ENCODE measurements at places on chromosomes 3 and 15. TPM values are rescaled to one million over a fixed set of nuclear protein-coding genes. Genes with fewer than 3 reads are reported as not detected.

The POLQ gene
- total RNA-seq: 4.1 TPM

The LARP6 gene
- 108 TPM for total RNA-seq

The EPHA3 gene
- total RNA-seq: 0.99 TPM

The SLC27A2 gene
- total RNA-seq: 0.66 TPM

The CCR8 gene
- not detected for total RNA-seq

The TM4SF18 gene
- total RNA-seq: not detected

The SLC12A1 gene
- not detected for total RNA-seq

The NAALADL2 gene
- total RNA-seq: 11.6 TPM

The CAND2 gene
- total RNA-seq: 12.1 TPM

The RLBP1 gene
- not detected for total RNA-seq

The OSBPL10 gene
- total RNA-seq: 7.1 TPM

The RAD51 gene
- total RNA-seq: 0.77 TPM

The CCRL2 gene
- 0.26 TPM for total RNA-seq

The REC114 gene
- not detected for total RNA-seq

The GP5 gene
- total RNA-seq: 0.17 TPM

The PPP1R14D gene
- not detected for total RNA-seq

The RAB6B gene
- total RNA-seq: 0.51 TPM

The HRG gene
- total RNA-seq: not detected

The TMEM207 gene
- total RNA-seq: not detected

The CYP1A2 gene
- not detected for total RNA-seq

The ELL3 gene
- total RNA-seq: 10.1 TPM

The LRRC58 gene
- 21.1 TPM for total RNA-seq

The SEMA3G gene
- total RNA-seq: under 0.01 TPM

The EXD1 gene
- total RNA-seq: 0.17 TPM

The ACTRT3 gene
- 6.1 TPM for total RNA-seq

The LYZL4 gene
- not detected for total RNA-seq

The SLC7A14 gene
- total RNA-seq: 1.3 TPM

The TMA7 gene
- 305 TPM for total RNA-seq

The TRPM1 gene
- total RNA-seq: not detected

The KBTBD13 gene
- total RNA-seq: not detected

The PEX11A gene
- total RNA-seq: 15.9 TPM

The SI gene
- not detected for total RNA-seq

The IL17RD gene
- 2.1 TPM for total RNA-seq

The ZNF385D gene
- total RNA-seq: 0.83 TPM

The GOLGA6B gene
- not detected for total RNA-seq

The GRAMD1C gene
- total RNA-seq: 2.1 TPM

The FBXL22 gene
- total RNA-seq: 0.50 TPM

The KBTBD8 gene
- total RNA-seq: 2.3 TPM

The RHOA gene
- total RNA-seq: 548 TPM

The GMNC gene
- total RNA-seq: under 0.01 TPM

The STXBP5L gene
- not detected for total RNA-seq

The CTXN2 gene
- total RNA-seq: not detected

The HYKK gene
- 2.6 TPM for total RNA-seq

The SYNPR gene
- total RNA-seq: not detected

The GRK7 gene
- total RNA-seq: not detected

The ANKRD63 gene
- not detected for total RNA-seq

The DGKG gene
- total RNA-seq: 4.8 TPM

The CHRFAM7A gene
- total RNA-seq: 0.26 TPM

The AP4E1 gene
- total RNA-seq: 19.7 TPM

The ZNF660 gene
- total RNA-seq: 3.3 TPM

The DOCK3 gene
- total RNA-seq: 0.17 TPM

The P2RY14 gene
- total RNA-seq: not detected

The PHLDB2 gene
- total RNA-seq: 43.4 TPM

The PPARG gene
- 14.9 TPM for total RNA-seq

The HCLS1 gene
- total RNA-seq: 0.51 TPM

The AHSG gene
- total RNA-seq: not detected

The ROPN1 gene
- total RNA-seq: not detected
